ENCODE measurements at places on chromosomes 11 and 22.

DNA sequence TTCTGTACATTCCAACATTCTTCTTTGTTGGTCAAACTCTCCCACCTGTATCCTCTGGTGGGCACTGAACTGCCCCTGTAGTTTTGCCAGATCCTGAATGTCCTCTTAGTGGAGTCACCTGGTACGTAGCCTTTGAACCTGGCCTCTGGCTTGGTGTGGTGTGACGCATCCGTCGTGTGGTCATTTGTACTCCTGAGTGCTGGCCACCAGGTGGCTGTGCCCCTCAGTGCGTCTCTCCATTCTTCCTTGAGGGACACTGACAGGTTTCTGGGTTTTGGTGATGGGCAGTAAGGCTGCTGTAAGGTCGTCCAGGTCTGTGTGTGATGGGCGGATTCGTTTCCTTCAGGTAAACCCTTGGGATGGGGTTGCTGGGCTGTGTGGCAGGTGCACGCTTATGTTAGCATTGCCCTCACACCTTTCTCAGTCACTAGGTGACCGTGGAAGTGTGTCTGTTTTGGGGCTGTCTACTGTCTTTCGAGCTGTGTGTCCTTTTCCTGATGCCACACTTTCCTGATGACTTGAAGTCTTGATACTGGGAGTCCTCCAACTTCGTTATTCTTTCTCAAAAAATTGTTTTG is 13.6 kb upstream of the RANBP1 start:
- DNase-seq = no peak

DNA sequence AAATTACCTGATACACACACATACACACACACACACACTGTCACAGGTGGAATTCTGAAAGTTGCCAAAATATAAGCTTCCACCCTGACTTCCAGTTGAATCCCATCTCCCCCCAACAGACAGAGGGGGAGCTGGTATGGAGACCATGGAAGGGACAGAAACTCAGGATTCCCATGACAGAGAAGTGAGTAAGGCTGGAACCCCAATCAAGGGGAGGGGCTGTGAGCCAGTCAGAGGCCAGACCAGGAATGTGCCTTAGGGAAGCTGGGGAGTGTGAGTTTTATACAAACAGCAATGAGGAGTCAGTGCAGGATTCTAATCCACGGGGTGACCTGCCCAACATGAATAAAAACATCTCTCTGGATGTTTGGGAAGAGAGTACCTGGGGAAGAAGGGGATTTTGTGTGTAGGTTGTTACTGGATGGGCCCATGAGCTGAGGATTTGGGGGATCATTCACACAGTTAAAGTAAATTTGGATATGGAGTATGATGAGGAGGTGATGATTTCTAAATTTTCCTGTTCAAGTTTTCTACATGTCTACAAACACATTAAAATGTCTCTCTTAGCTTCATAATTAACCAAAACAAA is 38.7 kb upstream of the TOP3B start:
- no peak for DNase-seq

- no peak for DNase-seq
Observed at GRCh38 chr11:90241414-90241813, 18.6 kb upstream of the CHORDC1 start.

DNA sequence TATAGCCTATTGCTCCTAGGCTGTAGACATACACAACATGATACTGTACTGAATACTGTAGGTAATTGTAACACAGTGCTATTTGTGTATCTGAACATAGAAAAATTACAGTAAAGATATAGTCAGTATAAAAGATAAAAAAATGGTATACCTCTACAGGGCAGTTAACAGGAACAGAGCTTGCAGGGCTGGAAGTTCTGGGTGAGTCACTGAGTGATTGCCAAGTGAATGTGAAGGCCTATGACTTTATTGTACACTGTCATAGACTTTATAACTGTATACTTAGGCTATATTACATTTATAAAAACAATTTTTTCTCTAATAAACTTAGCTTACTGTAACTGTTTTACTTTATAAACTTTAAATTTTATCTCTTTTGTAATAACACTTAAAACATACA is 332.4 kb upstream of the ARHGAP42 start:
- no peak for DNase-seq

DNA sequence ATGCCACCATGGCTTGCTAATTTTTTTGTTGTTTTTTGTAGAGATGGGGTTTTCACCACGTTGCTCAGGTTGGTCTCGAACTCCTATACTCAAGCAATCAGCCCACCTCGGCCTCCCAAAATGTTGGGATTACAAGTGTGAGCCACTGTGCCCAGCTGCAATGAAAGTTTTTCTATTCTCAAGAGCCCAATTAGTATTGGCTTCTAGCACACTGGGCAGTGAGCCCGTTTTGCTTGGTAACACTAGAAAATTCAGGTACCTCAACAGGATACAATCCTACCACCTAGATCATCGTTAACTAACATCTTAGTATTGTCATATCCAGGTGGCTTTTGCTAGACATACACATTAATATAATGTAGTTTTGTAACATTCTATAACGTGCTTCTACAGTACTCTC is 19.0 kb downstream of the SEC14L3 start:
- DNase-seq = no peak

DNA sequence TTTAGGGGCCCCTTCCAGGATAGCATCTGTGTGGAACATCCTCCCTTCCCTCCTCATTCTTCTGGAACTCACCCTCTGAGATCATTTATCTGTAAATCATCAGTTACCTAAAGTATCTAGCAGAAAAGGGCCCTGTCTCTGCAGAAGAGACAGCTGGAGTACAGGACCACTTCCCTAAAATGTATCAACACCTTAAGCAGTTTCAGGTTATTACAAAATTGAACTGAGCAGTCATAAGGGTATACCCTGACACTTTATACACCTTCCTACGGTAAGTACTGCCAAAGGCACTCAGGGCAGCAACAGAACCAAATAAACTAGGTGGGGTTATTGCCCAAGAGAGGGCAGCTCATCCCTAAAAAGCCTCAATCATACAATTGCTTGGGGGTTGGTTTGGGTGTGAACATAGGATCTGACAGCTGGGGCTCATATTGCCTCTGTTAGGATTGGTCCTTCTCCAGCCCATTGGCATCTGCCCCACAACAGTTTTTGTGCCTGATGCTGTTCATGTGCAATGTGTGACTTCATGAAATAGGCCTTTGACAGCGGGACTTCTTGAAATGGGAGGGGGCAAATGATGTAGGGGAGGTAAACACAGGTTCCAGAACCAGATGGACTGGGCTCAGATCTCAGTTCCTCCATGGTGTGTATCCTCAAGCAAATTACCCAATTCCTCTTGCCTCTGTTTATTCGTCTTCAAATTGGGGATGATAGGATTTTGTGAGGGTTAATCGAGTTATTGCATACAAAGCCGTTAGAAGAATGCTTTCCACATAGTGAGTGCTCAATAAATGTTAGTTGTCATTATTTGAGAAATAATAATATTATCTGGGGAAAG is 2.9 kb downstream of the POU2AF3 start:
- no peak for DNase-seq
